ENCODE measurements at places on chromosomes 13 and 19. TPM values are rescaled to one million over a fixed set of nuclear protein-coding genes. Genes with fewer than 3 reads are reported as not detected.

DNA sequence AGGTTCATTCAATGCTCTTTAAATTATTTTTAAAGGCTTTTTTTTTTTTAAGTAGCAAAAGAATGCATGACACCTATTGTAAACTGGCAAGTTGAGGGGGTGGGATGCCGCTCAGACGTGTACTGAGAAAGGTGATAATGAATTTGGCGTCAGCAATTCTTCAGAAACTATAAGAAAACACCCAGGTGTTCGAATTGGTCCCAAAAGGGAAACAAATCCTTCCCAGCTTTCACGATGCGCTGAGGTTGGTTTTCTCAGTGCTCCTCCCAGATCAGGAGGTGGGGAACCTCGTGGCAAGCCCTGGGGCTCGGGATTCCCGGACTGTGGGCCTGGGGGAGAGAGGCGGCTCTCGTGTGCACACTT, 543 bp upstream of the FAM124A start:
- DNase-seq, result no peak

DNA sequence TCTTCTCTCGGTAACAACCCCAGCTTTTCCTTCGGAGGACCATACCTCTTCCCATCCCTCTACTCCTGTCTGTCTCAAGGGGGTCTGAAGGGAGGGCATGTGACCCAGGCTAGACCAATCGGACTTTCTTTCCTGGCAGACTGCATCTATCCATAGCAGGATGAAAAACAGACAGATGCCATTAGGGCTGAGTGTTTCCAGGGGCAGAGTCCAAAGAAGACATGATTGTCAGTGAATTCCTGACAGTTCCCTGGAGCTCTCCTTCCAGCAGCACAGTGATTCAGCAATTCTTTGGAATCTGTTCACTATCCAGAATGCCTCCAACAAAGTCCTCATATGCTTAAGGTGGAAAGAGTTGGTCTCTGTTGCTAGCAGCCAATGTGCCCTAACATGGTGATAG, 189.8 kb downstream of the KCTD12 start:
- no peak for DNase-seq

DNA sequence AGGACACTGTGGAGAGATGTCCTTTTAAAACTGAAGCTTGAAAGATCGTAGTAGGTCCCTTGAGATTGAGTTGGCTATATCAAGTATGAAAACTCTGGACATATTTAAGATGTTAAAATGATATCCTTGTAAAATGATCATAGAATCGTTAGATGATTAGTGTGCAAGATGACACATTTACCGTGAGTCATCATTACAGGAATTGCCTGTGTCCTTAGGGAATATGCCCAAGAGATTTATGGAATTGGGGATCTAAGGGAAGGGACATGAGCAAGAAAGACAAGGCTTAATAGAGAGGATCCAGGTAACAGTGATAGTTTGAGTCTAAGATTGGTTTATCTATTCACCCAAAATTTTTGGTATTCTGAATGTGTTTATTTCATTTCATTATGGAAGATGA, 233.7 kb downstream of the GPC5 start:
- DNase-seq, result no peak

GRCh38 chr13:70080012-70080411, 27.6 kb upstream of the ATXN8OS start:
- DNase-seq, result no peak

The OR7G3 gene
- not detected for total RNA-seq

The ANO8 gene
- total RNA-seq, result 21.9 TPM

The ATXN8OS gene
- total RNA-seq, result not detected

The BLVRB gene
- 27.9 TPM for total RNA-seq

The TBXA2R gene
- total RNA-seq, result 0.64 TPM

The PLPPR3 gene
- total RNA-seq, result 61.2 TPM

The ZNF492 gene
- total RNA-seq, result not detected

The CRB3 gene
- total RNA-seq, result 32.1 TPM
